ENCODE measurements at places on chromosomes 7 and 10.

- no peak for DNase-seq
Measured at GRCh38 chr7:36658335-36659171, 65.7 kb downstream of the AOAH start.

GRCh38 chr7:43010061-43010460 lies 77.9 kb downstream of the MRPL32 start:
- no peak for DNase-seq

- DNase-seq = no peak
Measured at GRCh38 chr7:23254051-23254681, 7.6 kb downstream of the GPNMB start.

GRCh38 chr10:18222866-18223265 lies 82.6 kb downstream of the CACNB2 start:
- no peak for DNase-seq

- no peak for DNase-seq
Measured at GRCh38 chr10:121462281-121462680, 136.0 kb downstream of the FGFR2 start.

DNA sequence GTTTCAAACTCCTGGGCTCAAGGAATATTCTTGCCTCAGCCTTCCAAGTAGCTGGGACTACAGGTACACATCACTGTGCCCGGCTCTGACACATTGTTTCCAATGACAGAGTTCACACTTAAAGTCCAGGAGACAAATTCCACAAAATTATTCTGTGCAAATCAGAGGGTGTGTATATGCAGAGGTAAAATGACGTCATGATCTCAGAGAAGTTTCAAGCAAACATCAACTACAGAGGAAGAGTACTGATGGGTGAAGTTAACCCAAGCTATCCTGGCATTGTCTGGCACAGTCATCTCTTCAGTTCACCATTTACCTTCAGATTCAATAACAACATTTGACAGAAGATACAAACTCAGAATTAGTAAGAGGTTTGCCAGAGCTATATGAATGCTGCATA lies 388.9 kb downstream of the HPSE2 start:
- no peak for DNase-seq

DNA sequence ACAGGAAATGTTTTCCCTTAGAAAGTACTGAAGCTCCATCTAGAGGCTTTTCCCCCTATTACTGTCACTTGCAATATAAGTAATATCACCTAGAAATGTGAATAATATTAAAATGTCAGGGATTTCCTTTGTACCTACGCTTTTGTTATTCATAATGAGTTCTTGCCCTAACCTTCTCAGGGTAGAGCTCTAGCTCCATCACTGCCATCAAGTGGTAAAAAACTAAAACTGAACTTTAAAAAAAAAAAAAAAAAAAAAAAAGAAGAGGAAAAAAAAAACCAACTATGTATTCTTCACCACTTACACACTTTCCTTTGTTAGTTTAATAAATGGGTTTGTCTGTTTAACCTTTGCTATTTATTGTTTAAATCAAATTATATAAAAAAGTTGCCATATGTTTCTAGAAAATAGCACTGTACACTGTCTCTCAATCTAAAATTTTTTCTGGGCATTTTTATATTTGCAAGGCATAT lies 49.9 kb downstream of the DNAJC1 start:
- no peak for DNase-seq

DNA sequence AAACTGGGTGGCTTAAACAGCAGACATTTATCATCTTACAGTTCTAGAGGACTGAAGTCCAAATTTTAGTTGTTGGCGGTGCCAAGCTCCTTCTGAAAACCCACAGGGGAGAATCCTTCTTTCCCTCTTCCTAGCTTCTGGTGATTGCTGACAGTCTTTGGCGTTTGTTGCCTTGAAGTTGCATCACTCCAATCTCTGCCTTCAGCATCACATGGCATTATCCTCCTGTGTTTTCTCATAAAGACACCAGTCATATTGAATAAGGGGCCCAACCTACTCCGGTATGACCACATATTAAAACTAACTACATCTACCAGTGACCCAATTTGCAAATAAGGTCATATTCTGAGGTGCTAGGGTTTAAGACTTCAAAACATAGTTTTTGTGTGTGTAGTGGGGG lies 472.1 kb upstream of the IGFBP3 start:
- DNase-seq = no peak

GRCh38 chr7:74027683-74028320 lies at the start of gene ELN:
TSS of gene ELN (plus strand) at chr7:74028173. CDS start at chr7:74028188, 15 bp downstream.
- no peak for DNase-seq

- DNase-seq = no peak
Measured at GRCh38 chr7:131354390-131354789, 26.7 kb downstream of the MKLN1 start.

- DNase-seq = no peak
Measured at GRCh38 chr7:43584195-43584586, 1.3 kb downstream of the STK17A start.

DNA sequence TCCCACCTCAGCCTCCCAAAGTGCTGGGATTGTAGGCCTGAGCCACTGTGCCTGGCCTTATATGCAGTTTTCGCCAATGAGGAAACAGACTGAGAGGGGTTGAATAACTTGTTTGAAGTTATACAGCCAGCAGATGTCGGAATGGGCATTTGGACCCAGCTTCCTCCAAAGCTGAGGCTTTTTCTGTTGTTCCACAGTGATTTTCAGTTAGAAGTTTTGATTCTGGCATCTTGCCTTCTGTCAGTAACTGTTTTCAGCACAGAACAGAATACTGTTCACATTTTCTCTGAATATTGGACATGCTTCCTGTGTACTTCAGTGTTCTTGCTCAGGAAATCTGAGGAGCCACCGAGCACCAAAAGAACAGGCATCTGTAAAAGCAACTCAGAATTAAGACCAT lies 287.2 kb downstream of the CAMK1D start:
- DNase-seq = no peak

DNA sequence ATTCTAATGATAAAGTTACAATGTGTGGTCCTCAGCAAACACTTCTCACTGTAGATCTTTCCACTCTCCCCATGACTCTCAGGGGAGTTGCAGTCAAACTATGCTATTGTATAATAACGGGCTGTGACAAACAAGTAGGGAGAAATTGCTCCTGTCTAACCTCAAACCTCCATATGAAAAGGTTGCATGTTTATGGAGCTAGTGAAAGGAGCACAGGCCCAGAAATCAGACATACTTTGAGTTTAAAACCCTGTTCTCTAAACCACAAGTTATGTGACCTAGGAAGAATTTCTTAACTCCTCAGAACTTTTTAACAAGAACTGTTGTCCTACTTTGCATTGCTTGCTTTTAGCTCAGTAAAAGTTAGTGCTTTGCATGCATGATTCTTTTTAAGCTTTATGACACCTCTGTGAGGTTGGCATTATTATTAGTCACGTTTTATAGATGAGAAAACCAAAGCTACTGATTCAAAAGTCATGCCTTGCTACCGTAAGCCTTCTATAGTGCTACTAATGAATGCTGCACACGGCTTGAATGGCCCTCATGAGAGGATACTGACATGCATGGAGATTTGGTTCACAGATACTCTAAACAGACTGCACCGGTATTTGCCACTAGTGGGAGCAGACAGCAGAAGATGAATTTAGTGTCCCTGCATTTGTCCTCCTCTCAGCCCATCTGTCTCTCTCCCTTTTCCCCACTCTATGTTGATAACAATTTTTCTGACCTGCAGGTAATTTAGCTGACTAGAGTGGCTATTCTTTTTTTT lies 129.5 kb upstream of the PCGF5 start:
- no peak for DNase-seq

GRCh38 chr10:100524206-100524605 lies 4.5 kb upstream of the SEC31B start:
- DNase-seq = no peak

DNA sequence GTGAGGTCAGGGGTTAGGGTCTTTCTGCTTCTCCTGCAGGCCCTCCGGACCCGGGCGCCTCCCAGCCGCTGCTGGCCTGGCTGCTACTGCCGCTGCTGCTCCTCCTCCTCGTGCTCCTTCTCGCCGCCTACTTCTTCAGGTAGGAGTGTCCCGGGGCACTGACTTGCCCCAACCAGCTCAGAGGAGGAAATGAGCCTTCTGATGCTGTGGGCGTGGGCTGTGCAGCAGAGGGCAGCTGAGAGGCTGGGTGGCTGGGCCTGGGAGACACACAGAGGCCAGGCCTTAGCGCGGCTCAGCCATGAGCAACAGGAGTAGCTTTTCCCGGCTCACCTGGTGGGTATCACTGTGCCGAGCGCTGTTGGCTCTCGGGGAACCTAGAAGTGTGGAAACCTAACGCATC lies 78.9 kb downstream of the MKI67 start:
- DNase-seq = peak; percentile 81

GRCh38 chr7:102897211-102897631 lies 15.6 kb upstream of the LRRC17 start:
- no peak for DNase-seq

DNA sequence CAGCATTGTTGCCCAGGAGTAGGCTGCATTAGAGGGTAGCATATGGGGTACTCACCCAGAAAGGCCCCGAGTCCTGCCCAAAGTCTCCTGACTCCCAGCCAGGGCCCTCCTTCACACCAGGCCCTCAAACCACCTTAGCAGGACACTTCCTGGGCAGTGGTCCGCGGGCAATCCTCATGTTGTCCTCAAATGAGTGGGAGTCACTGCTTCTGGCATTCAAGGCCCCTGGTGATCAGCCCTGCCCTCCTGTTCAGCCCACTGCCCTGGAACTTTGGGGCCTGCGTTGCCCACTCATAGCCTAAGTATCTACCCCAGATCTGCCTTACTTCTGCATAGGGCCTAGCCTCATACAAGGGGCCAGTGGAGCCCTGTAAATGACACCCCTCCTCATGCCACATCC lies 70.9 kb upstream of the PRLHR start:
- DNase-seq = no peak

DNA sequence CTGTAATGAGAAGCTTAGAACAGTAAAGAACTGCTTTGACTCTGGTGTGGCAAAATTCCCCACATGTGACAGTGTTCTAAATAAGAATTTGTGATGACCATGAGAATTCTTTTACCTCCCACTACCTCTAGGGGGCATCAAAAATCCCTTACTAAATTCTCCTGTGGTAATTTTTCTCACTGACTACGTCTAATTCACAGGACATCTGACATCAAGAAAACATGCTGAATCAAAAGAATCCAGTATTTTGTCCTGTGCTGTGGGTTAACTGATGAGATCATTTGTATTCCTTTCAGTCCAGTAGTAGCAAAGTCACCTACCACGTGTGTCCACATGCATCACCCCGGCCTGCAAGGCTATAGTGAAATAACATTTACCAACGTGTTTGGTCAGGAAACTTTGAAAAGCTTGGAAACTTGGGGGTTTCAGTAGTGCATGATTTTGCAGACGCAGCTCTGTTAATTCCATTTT lies 103.8 kb downstream of the ATE1 start:
- no peak for DNase-seq

DNA sequence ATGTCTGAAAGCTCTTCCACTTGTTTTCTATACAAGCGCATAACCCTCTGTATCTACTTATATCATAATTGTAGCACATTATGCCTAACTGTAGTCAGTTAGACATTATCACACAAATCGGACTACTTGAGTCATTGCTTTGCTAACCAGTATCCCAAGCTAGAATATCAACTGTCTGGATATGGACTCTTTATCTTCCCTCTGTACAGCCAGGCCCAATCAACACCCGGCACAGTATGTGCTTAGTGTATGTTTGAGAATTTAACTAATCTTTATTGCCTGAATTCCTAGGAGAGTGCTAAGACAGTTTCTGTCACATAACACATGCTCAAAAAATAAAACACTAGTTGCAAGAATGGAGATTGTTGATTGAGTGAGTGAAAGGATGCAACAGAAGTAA lies 211.2 kb downstream of the ARL4A start:
- DNase-seq = no peak

DNA sequence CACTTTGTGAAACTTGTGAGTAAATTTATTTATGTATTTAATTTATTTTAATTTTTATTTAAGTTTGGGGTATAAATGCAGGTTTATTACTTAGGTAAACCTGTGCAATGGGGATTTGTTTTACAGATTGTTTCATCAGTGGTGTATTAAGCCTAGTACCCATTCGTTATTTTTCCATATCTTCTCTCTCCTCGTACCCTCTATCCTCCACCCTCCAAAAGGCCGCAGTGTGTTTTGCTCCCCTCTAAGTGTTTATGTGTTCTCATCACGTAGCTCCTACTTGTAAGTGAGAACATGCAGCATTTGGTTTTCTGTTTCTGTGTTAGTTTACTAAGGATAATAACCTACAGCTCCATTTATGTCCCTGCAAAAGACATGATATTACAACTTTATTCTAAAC lies 145.4 kb upstream of the SMIM30 start:
- DNase-seq = no peak

DNA sequence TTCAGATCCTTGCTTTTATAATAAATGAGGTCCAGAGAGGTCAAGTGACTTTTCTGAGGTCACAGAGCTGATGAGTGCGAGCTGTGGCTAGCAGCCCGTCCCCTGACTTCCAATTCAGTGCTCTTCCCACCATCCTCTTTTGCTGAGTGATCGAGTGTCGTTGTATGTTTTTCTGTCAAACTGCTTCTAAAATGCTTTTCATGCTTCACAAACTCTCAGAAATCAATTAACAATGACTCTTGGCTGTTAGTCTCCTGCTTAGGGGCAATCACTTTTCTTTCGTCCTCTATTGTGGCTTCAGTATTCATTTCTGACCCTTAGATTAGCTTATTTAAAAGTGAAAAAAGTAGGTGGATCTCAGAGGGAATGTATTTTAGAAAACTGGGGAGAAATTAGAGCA lies 423.7 kb downstream of the DPP6 start:
- no peak for DNase-seq

DNA sequence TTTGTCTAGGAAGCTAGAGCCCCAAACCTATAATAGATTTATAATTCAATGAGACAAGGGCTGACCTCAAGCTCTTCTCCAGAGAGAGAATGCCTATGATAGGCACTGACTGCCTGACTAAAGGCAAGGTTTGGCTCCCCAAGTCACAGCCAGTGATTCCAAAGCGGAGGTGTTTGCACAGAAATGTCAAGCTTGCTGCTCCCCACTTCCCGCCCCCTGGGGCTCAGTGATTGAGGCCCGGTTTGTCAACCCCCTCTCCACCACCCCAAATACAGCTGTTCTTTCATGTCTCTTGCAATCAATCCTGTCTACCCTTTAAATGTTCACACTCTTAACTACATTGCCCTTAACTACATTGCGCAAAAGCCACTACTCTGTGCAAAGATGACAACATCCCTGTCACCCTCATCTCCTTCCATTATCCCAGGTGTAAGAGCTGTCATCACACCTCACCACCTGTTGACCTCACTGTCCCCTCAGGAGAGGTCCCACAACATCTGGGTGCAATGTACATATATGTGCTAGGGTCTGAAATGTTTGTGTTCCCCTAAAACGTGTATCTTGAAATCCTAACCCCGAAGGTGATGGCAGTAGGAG lies 58.0 kb downstream of the NUDCD3 start:
- no peak for DNase-seq
